GM18507 (cell line): ENCODE measurements at places on chromosomes 6 and 20.

DNA sequence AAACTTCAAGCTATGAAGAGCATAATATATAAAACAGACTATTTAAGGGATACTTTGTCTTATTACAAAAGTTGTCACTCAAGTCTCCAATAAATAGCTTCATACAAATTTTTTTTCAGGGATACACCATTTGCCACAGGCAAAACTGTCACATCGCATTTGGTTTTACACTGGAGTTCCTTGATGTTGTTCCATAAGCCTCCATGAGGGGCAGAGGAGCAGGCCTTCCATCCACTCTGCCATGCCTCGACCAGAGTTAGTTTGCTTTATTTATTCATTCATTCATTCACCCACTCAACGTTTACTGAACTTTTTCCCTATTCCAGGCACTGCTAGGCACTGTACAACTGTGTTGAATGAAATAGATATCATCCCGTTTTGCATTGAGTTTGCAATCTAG lies 246.6 kb downstream of the PHF3 start:
- DNase-seq: no peak

GRCh38 chr6:53437557-53438202 lies 88.9 kb upstream of the ELOVL5 start:
- DNase-seq: no peak

DNA sequence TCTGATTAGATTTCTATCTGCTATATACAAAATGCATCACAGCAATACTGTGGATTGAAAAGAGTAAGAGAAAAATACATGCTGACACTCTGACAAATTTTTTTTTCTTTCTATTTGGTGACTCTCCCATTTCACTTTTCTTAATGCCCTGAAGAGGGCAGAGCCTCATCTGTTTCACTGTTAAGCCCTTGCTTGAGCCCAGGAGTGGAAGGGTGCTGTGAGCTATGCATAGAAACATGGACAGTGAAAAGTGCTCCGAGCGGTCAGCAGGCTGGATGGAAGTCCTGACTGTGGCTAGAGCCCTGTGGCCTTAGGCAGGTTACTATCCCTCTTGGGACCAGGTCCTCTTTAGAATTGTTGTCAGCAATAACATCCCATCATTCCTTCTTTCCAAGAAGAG lies 17.4 kb upstream of the CSE1L start:
- DNase-seq: no peak

GRCh38 chr6:159107451-159108260 lies 61.5 kb upstream of the FNDC1 start:
- DNase-seq: no peak

DNA sequence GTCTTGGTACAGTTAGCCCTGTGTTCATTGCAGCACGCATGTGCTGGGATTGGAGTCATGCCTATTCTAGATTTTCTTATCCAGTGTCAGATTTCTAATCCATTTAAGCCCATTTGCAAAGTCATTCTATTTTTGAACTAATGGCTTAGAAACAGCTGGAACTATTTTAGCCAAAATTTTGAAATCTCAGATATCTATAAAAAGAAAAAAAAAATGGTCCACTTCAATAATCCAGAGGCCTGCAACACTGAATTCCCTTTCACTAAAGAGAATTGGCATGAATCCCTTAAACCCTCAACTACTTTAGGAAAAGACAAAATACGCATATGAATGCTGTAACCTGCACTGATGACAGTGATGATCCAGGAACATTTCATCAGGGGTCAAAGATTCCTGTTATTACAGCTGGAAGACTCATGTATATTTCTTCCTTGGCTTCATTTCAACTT lies 1.5 kb downstream of the COL21A1 start:
- DNase-seq: no peak

GRCh38 chr6:143679041-143679440 lies 1.3 kb downstream of the PHACTR2 start:
- no peak for DNase-seq

- no peak for DNase-seq
Observed at GRCh38 chr6:160202411-160202810, 56.2 kb downstream of the SLC22A2 start.

GRCh38 chr6:7911345-7911725 lies 747 bp upstream of the TXNDC5 start:
- DNase-seq: no peak

- DNase-seq: no peak
Observed at GRCh38 chr6:106631346-106631745, 2.0 kb downstream of the QRSL1 start.

DNA sequence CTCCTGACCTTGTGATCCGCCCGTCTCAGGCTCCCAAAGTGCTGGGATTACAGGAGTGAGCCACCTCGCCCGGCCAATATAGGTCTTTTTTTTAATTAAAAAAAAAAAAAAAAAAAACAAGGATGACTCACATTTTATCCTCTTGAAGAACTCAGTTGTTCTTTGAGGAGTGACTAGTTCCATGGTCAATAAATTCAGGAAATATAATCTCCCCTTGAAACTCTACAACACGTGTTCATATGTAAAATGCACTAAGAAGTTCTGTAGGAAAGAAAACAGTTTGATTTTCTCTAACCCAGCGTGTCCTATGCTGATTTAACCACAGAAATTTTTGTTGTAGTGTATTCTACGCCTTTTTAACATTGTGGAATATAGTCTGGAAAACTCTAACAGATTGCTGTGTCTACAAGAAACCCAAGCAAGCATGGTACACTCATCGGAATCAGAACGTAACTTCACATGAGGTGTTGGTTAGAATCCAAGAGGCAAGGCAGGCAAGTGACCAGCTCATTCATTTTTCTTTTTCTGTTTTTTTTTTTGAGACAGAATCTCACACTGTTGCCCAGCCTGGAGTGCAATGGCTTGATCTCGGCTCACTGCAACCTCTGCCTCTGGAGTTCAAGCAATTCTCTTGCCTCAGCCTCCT lies 79.0 kb upstream of the ZNF217 start:
- no peak for DNase-seq
